ENCODE measurements at places on chromosomes 12 and 14.

- no peak for DNase-seq
These were observed 380.8 kb downstream of the ALG10 start for GRCh38 chr12:34402899-34403705.

GRCh38 chr12:556498-556897 is 96.8 kb downstream of the B4GALNT3 start:
- DNase-seq, result no peak

DNA sequence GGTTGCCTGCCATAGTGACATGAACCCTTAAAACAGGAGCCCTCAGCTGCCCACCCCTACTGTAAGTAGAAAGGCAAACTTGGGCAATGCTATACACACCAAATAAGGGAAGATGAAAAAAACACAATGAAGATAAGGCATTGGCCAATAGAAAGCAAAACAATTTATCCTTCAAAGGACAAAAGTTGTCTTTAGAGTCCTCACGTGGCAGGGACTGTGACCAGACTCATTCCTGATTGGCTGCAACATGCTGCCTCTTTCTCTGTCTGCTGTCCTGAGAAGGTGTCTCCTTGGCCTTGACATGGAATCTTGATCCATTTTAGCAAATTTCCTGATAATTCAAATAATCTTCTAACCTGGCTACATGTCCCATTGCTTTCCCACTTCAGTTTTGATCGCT is 131.9 kb downstream of the GPR135 start:
- no peak for DNase-seq

DNA sequence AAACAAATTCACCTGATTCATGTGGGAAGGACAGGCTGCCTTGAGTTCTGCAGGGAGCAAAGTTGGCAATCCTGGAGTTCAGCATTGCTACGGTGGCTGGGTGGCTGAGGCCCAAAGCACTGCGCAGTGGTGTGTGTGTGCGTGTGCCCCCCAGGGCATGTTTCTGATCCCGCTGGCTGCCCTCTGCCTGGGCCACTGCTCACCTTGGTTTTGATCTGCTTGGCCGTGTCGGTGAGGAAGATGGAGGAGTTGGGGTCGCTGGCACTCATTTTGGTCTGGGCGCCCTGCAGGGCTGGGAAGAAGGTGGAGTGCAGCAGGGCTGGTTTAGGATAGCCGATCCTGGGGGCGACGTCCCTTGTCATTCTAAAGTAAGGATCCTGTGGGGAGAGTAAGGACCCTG is 19.1 kb downstream of the SLC25A47 start:
- DNase-seq, result no peak

DNA sequence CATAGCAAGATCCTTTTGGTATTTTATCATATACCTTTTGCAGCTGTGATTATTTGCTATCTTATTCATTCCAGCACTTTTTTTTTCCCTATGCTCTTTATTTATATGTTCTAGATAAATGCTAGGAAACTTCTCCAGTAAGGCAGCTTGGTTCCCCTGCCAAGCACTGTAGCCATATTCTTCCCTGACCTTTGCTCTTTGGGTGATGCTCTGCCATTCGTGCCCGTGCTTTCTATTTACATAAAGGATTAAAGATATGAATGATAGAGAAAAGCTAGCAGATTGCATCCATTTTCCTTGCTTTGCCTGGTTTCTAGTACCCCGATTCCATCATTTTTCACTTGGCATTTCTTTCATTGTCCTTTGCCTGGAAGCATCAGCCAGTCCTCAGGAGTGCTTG is 42.2 kb downstream of the FNTB start:
- DNase-seq, result no peak

DNA sequence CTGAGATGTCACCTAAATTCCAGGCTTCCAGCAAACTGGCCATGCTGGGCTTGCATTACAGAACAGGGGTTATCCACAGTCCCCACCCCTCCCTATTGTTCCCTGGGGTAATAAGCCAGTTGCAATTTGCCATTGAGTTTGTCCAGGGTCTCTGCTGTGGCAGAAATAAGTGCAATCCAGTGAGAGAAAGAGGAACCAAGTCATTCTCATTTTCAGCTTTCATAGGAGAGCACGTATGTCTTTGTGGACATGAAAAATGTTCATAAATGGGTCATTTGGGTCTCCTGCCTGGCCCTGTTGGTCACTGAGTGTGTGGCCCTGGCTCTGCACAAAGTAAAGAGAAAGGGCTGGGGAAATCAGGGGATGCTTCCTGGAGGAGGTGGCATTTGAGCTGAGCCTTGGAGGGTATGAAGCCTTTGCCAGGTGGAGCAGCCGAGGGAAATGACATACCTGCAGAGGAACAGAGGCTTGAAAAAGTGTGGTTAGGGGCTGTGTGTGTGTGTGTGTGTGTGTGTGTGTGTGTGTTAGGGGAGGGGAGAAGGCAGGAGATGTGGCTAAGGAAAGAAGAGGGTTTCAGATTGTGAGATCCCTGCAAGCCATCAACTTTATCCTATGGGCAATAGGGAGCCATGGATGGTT is 29.3 kb downstream of the CMKLR1 start:
- DNase-seq, result no peak

DNA sequence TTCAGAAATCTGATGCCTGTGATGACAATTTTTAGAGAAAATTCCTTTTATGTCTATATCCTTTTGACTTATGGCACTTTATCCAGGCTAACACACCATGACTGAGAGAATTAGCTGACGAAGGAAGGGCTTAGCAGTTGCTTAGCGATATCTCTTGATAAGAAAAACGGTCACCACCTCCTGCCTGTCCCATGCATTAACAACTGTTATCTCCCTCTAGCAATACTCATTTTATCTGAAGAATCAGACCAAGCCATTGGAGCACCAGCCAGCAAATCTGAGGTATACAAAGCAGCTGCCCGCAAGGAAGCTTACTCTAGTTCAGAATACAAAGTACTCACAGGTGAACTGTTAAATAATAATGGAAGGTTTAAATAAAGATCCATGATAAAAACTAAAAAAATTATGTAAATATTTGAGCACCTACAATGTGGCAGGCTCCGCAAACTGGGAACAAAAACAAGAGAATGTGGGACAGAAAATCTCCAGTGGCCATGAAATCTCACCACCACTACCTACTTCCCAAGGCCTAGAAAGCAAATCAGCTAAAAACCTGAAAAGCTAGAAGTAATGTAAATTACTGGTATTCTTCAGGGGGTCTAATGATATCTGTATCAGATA is 24.3 kb downstream of the PPM1H start:
- no peak for DNase-seq

DNA sequence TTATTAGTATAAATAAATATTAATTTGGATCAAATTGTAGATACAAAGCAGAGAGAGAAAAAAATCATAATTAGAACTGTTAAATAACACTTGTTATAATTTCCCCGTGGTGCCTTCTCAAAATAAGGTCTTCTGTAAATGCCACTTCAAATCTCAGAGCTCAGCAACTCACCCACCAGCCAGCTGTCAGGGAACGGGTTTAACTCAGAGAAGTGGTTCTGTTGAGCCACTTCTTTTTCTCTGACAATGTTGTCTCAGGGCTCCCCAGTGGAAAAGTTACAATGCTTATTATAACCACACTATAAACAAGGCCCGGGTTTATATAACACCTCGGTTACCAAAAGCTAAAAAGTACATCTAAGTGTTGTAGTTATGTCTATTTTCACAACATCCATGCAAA is 452.6 kb downstream of the GLT1D1 start:
- no peak for DNase-seq

- DNase-seq, result no peak
These were observed 234.0 kb upstream of the RPL10L start for GRCh38 chr14:46885566-46885965.

DNA sequence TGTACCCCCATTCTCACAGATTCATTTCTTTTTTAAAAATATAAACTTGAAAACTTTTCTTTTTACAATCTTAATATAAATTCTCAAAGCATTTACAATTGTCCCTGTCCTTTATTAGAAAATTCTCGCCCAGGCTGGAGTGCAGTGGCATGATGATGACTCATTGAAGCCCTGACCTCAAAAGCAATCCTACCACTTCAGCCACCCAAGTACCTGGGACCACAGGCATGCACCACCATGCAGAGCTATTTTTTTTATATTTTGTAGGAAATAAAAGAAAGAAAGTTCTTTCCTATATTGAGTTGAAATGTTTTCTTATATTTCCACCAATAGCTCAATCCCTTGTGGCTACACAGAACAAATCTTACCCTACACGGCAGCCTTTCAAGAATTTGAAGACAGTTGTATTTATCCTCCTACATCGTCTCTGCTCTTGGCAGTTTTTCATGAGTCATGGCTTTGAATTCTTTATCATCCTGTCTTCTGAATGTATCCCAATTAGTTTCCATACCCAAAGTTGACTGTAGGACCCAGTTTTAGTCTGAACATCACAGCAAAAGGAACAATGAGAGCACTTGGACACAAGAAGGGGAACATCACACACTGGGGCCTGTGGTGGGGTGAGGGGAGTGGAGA is 52.4 kb downstream of the SYT1 start:
- no peak for DNase-seq

DNA sequence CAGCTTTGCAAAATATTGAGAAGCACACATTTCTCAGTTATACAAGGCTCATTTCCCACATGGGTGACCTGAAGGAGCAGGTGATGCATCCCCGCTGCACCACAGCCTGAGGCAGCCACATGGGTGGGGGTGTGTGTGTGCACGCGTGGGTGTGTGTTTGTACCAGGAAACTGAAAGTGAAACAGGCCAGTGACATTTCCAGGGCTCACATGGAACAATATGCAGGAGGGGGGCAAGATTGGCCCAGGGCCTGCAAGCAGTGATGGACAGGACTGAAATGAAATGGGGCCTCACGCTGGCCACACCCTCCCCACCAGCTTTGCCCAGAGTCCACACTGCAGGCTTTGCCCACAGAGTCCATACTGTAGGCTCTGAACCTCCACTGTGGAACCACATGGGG is 154.2 kb upstream of the PARP11 start:
- DNase-seq, result peak; percentile 46

- no peak for DNase-seq
These were observed 15.5 kb downstream of the SDSL start for GRCh38 chr12:113437729-113438100.

DNA sequence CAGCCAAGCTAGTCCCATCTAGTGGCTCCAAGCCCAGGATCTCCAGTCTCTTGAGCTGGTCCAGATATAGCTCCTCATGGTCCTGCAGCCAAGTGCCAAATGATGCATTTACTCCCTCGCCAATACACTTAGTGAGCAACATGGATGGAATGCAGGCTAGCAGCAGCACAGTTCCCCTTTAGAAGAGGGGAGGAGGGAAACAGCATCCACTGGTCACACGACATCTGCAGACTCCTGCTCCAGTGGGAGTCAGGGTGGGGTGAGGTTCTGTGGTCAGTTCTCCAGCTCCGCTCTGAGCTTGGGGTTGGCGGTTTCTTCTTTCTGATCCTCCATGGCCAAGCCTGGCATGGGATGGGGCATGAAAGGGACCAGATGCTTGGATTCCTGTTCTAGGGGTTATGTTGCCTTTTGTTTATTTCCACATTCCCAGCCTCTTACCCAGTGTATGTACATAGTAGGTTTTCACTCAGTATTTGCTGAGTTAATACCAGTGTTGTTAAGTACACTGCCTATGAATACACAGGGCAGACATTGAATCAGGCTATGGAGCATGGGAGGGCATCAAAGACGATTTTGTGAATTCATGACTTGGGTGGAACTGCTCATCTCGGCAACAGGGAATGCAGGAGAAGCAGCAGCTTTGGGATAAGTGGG is 57.3 kb downstream of the GALNT16 start:
- DNase-seq, result no peak

- DNase-seq, result no peak
These were observed 73.1 kb downstream of the CACNA1C start for GRCh38 chr12:2125651-2126522.

GRCh38 chr14:76767681-76768656 is 6.7 kb downstream of the VASH1 start:
- DNase-seq, result peak; percentile 63

GRCh38 chr14:102867826-102868580 is 54.5 kb upstream of the AMN start:
- DNase-seq, result no peak

GRCh38 chr14:86823581-86823980 is 1169.4 kb downstream of the GALC start:
- DNase-seq, result no peak

- DNase-seq, result no peak
These were observed 52.5 kb downstream of the ADGRD1 start for GRCh38 chr12:131006036-131006735.

GRCh38 chr12:119181944-119182343 is 3.2 kb downstream of the HSPB8 start:
- no peak for DNase-seq

- no peak for DNase-seq
These were observed 23.8 kb downstream of the MANSC1 start for GRCh38 chr12:12326262-12326661.

- DNase-seq, result no peak
These were observed 168.7 kb upstream of the PDZRN4 start for GRCh38 chr12:41019461-41019860.

DNA sequence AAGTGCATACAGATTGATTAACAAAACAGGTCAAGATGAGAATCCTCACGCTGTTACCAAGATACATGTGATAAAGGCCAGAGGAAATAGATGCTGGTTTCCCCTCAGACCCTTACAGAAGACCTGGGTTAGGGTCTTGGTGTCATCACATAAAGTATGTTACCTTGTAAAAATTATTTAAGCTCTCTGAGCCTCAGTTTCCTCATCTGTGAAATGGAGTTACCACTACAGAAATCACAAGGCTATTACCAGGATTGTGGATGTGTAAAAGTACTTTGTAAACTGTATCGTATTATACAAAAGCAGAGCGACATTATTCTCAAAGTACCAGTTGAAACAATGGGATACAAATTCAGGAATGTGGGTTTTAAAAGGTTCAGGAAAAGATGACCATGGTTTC is 14.0 kb downstream of the SAMD4A start:
- DNase-seq, result no peak

DNA sequence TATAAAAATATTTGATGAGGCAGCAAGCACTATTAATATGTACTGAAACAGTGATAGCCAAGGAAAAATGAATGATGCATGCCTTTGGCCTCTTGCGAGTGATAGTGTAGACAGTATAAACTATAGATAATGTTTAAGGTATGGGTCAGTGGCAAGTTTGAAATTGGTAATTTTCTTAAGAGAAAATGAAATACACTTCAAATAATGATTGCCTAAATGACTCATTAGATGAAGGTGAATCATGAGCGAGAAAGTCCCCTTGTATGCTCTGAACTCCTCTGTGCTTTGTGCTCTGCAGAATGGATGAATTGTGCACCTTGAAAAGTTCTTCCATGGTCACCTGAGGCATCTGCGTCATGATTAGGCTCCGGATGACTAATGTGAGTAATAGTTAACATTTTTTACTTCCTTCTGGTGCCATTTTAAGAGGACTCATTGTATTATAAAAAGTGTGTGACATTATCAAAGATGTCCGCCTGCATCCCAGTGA is 84.9 kb upstream of the RTL1 start:
- DNase-seq, result no peak

All from stimulated activated CD8-positive, alpha-beta memory T cell treated with anti-CD3 and anti-CD28 coated beads, Interleukin-15, amount 100 ng/mL, for 48 hours (primary cell).